ENCODE measurements at places on chromosomes 2 and 18.

DNA sequence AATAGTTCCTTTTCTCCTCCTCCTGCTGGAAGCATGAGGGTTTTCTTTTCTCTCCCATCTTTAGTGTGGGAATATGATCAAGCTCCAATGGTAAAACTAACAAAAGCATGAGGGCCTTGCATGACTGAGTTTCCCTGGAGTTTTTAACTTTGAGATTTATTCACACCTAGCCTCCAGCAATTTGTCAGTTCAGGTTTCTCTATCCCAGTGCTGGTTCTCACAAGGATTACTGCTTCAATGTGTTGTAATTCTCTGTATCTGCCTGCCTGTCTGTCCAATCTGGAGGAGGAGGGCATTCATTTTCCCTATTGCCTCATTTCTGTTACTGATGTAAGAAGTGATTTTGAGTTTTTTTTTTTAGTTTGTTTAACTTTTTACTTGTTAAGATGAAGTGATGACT is 57.6 kb upstream of the RPRM start:
- no peak overlapping the region for H3K4me3 ChIP-seq
- H3K27me3 ChIP-seq: no peaks in the 10 kb centered on the region
- no peak overlapping the region for H3K27ac ChIP-seq
- H3K36me3 ChIP-seq: peaks cover 21% of the 10 kb centered on the region
- peaks cover 2% of the 10 kb centered on the region for H3K4me1 ChIP-seq
- DNase-seq: no peak

DNA sequence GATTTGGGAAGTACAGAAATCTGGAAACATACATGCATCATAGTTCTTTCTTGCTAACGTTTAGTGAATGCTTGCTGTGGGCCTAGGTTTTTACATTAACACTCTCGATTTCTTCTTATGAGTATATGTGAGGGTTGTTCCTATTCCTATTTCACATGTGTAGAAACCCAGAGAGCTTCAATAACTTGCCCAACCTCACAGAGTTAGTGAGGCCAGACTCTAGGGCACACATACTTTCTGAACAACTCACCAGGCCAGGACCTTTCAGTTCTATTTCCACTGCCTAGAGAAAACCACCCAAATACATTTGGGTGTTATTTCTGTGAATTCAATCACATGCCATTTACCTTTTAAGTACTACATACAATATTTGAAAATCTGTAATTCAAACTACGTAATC is 8.2 kb upstream of the KCTD1 start:
- no peak overlapping the region for H3K27ac ChIP-seq
- H3K4me3 ChIP-seq: no peak overlapping the region
- DNase-seq: no peak
- H3K27me3 ChIP-seq: peaks cover 11% of the 10 kb centered on the region

DNA sequence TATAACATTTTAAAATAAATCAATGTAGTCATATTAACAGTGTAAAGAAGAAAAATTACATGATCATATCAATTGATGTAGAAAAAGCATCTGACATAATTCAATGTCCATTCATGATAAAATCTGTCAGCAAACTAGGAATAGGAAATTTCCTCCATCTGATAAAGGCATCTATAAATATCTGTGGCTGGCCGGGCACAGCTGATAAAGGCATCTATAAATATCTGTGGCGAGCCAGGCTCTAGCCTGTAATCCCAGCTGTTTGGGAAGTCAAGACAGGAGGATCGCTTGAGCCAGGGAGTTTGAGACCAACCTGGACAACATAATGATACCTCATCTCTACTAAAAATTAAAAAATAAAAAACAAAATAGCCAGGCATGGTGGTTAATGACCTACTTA is 18.1 kb upstream of the RANBP2 start:
- 0 out of 2 replicates have a peak, but pooled peaks cover 3% of the 10 kb centered on the region for H3K36me3 ChIP-seq
- H3K27me3 ChIP-seq: no peaks in the 10 kb centered on the region
- H3K4me1 ChIP-seq: no peaks in the 10 kb centered on the region
- DNase-seq: no peak

DNA sequence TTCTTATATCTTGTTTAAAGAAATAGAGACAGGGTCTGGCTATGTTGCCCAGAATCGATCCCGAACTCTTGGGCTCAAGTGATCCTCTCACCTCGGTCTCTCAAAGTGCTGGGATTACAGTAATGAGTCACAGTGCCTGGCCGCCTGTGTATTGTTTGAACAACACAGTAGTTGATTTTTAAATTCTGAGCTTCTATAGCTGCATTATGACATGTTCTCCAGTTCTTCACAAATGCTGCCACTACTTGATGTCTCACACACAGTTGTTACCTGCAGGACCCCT is 7.7 kb upstream of the RHOB start:
- no peaks in the 10 kb centered on the region for H3K27me3 ChIP-seq
- H3K36me3 ChIP-seq: no peaks in the 10 kb centered on the region
- DNase-seq: no peak
- H3K27ac ChIP-seq: no peak overlapping the region

GRCh38 chr18:77151772-77152520 is 19.4 kb upstream of the MBP start:
- no peak for DNase-seq
- H3K4me3 ChIP-seq: no peak overlapping the region
- no peaks in the 10 kb centered on the region for H3K36me3 ChIP-seq
- no peak overlapping the region for H3K27ac ChIP-seq
- H3K27me3 ChIP-seq: no peaks in the 10 kb centered on the region

DNA sequence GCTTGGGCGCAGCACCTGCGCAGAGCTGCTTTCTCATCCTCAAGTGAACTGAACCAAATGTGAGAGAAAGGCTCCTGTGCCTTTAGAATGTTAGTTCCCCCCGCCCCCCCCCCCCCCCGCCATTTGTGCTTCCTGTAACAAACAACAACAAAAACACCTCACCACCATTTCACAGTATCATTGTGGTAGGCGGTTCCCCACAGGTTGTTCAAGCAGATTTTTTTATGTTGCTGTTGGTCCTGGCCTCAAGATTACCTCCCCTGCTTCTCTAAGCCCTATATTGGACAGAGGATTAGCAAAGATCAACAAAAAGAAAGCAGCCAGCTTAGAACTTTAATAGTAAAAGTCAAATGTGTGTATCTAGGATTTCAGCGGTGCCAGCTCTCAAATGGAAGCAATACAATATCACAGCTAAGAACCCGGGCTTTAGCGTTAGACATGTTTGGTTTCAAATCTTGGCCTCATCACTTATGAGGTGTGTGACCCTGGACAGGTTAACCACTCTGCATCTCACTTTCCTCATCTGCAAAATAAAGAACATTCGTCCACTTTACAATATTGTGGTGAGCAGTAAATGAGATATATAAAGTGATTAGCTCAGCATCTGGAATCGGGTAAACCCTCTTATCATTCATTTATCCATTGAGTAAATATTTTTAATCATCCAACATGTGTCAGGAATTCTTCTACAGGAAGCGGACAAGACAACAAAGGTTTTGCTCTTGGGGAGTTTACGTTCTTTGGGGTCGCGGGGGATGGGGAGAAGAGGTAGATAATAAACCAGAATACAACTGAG is 84.6 kb downstream of the KCTD18 start:
- H3K36me3 ChIP-seq: peaks cover 21% of the 10 kb centered on the region
- peaks cover 4% of the 10 kb centered on the region for H3K4me1 ChIP-seq
- H3K27ac ChIP-seq: no peak overlapping the region
- no peak for DNase-seq

GRCh38 chr2:54590216-54591120 is 133.0 kb upstream of the EML6 start:
- H3K36me3 ChIP-seq: peaks cover 4% of the 10 kb centered on the region
- DNase-seq: no peak
- no peak overlapping the region for H3K27ac ChIP-seq
